ENCODE measurements at places on chromosomes 11 and 22.

DNA sequence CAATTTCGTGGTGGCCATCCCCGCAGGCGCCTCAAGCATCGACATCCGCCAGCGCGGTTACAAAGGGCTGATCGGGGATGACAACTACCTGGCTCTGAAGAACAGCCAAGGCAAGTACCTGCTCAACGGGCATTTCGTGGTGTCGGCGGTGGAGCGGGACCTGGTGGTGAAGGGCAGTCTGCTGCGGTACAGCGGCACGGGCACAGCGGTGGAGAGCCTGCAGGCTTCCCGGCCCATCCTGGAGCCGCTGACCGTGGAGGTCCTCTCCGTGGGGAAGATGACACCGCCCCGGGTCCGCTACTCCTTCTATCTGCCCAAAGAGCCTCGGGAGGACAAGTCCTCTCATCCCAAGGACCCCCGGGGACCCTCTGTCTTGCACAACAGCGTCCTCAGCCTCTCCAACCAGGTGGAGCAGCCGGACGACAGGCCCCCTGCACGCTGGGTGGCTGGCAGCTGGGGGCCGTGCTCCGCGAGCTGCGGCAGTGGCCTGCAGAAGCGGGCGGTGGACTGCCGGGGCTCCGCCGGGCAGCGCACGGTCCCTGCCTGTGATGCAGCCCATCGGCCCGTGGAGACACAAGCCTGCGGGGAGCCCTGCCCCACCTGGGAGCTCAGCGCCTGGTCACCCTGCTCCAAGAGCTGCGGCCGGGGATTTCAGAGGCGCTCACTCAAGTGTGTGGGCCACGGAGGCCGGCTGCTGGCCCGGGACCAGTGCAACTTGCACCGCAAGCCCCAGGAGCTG, 24.8 kb downstream of the ADAMTS15 start:
- DNase-seq: no peak

GRCh38 chr22:43090130-43090789, 1.1 kb upstream of the TTLL1 start:
- peak; percentile 78 for DNase-seq

DNA sequence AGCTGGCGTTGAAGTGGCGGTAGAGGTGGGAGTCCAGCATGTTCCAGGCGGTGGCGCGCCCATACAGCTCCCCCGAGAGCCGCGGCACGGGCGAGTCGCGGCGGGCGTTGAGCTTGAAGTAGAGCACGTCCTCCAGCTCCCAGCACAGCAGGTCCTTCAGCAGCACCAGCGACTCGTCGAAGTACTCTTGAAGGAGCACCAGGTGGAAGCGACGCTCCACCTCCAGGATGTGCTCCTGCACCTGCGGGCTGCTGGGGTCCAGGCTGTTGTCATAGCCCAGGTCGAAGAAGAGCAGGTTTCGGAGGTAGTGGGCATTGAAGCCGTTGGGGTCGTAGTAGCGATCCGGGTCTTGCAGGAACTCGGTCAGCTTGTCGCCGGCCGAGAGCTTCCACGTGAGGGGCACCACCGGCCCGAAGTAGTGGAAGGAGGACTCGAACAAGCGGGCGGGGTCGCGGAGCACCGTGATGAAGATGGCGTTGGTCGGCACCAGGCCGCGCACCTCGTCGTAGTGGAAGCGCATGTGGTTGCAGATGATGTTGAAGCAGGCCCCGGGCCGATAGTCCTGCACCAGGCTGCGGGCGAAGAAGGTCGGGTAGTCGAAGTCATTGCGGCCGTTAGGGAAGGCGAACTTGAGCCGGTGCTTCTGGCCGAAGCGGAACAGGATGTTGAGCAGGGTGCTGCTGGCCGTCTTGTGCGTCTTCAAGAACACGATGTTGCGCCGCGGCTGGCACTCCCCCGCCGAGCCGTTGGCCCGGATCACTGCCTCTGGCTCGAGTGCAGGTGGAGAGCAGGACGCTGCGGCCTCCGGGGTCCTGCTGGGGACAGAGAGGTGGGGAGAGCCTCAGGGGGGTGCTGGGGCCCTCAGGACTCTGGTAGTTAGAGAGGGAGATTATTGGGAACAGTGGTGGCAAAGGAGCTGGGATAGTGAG, 9.0 kb upstream of the SEC14L6 start:
- DNase-seq: no peak

DNA sequence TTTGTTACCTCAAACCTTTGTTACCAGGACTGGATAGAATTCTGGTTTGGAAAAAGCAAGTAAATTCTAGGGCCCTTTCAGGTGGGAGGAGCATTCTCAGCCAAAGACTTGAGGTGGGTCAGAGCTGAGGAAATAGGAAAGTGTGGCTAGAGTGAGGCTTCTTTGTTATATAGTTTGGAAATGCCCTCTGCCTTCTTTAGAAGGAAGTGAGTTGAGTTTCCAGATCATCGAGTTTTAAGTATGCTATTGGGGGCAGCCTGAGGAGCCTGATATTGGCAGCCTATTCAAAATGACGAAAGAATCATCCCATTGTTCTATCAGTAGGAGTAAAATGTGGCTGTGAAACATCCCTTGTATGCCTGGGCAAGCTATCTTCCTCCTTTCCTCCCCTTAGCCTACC, 134.1 kb downstream of the ARHGAP42 start:
- DNase-seq: no peak

DNA sequence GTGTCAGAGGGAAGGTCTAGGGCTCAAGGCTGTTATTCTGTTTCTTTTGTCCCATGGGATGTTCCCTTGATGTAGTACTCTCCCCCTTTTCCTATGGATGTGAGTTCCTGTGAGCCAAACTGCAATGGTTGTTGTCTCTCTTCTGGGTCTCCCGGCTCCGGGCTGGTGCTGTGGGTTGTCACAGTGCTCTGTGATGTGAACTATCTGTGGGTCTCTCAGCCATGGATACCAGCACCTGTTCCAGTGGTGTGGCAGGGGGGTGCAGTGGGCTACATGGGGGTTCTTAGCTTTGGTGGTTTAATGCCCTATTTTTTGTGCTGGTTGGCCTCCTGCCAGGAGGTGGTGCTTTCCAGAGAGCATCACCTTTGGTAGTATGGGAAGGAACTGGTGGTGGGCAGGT, 941.1 kb downstream of the KCNA4 start:
- no peak for DNase-seq

GRCh38 chr11:46272816-46273427, 4.5 kb upstream of the CREB3L1 start:
- no peak for DNase-seq

All from bone marrow (tissue), 2 donors.